ENCODE measurements at places on chromosomes 4 and X. TPM values are rescaled to one million over a fixed set of nuclear protein-coding genes. Genes with fewer than 3 reads are reported as not detected.

The IBSP gene
- total RNA-seq: not detected

The NDNF gene
- total RNA-seq: not detected

The MSANTD1 gene
- total RNA-seq: 0.14 TPM

The COL4A6 gene
- 35.3 TPM for total RNA-seq

The ANK2 gene
- total RNA-seq: 0.92 TPM

The SMR3B gene
- total RNA-seq: not detected

The ABCG2 gene
- 0.60 TPM for total RNA-seq

The KCNE5 gene
- 0.09 TPM for total RNA-seq

The OPHN1 gene
- total RNA-seq: 1.3 TPM

The LIMCH1 gene
- 2.4 TPM for total RNA-seq
